CD4-positive, alpha-beta T cell treated with Interleukin-12 subunit alpha and Interleukin-12 subunit beta, for 1 hour (primary cell): ENCODE measurements at places on chromosomes 2 and 18.

- DNase-seq, result no peak
These were observed 33.0 kb downstream of the LINC00305 start for GRCh38 chr18:64115881-64116280.

- DNase-seq, result no peak
These were observed 136.1 kb upstream of the FANCL start for GRCh38 chr2:58377181-58377580.

DNA sequence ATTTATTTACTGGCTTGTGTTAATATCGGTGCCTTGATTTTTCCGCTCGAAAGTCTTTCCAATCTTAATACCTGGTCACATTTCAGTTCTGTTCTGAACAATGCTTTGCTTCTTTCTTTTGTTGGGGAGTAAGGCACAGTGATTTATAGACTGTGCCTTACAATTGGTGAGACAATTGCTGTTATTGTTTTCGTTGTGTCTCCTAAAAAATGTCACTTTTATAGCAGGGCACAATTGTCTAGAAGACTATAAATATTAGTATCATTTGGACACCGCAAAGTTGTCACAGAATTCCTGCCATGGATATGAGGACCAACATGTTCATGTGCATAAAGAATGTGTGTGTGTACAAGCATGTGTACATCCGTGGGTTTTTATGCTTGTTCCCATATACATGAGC, 231.9 kb downstream of the INSIG2 start:
- DNase-seq, result no peak

- DNase-seq, result peak; percentile 66
These were observed 38.1 kb upstream of the B4GALT6 start for GRCh38 chr18:31722369-31722957.

DNA sequence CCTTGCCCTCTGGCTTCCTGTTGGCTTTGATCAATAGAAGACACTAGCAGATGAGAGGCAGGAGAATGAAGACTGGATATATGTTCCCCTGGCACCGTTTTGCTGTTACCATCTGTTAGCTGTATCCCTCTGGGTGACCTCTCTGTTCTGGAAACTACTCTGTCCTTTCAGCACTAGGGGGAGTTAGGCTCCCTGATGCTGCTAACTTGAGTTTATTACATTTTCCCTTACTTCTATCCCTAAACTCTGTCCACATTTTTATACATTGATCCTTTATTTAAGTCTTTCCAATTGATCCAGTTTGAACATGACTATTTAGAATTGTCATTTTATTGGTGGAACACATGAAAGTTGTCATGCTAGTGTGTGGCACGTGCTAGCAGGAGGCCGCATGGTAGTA, 1014.3 kb upstream of the CDH2 start:
- no peak for DNase-seq

DNA sequence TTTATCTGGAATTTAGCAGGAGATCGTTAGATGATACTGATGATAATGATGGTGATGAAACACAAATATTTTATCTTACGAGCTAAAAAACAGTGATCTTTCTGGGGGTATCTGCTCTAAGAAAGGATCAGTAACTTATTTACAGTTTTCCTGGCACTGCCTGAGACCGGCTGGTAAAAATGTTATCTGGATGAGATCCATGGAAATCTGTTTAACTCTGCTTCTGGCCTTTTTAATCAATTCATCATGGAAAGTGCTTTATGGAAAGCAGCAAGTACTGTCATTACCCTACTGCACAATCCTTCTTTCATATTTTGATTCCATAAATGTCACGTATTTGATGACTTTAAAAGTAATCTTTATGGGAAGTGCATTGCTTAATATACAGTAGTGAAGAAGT, 612.7 kb upstream of the GCFC2 start:
- DNase-seq, result no peak

DNA sequence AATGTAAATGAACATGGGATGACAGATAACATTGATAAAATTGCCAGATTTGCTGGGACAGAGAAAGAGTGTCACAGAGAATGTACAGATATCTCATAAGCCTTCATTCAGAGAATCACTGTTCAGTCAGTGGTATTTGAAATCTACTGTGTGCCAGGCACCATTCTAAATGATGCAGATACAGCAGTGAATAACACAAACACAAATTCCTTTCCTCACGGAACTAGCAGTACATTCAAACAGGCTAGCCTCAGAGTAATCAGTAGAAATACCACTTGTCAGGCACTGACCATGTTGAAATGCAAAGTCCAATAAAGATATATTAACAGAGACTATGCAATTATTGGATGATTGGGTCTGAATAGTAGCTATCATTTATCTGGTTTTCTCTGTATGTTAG, 211.0 kb downstream of the RDH14 start:
- no peak for DNase-seq

DNA sequence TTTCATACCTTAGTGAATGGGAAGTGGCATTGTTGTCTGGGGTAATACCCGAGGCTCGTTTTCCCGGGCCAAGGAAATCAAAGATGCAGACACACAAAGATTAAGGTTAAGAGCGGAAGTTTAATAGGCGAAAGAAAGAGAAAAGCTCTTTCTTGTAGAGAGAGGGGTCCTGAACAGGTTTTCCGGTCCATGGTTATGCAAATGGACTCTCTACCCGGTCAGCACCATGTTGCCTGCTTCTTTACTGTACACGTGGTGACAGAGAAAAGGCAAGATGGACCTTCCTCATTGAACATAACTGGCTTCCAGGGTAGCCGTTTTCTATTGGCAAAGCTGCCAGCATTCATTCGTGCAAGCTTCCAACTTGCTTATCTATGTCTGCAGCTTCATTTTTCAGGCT, 2063.5 kb downstream of the SUCLG1 start:
- no peak for DNase-seq
